ENCODE measurements at places on chromosomes 7 and 10.
A peak's percentile ranks its signal among the peaks of the same experiment; 100 is the strongest.

- H3K27me3 ChIP-seq, result peaks cover 81% of the 10 kb centered on the region
- DNase-seq, result no peak
- no peaks in the 10 kb centered on the region for H3K36me3 ChIP-seq
- H3K4me3 ChIP-seq, result no peak overlapping the region
These were observed 34.8 kb upstream of the JAKMIP3 start for GRCh38 chr10:132030898-132031463.

GRCh38 chr7:54541669-54542625 lies at the start of gene VSTM2A:
Gene VSTM2A (plus strand): TSS chr7:54542375. CDS start chr7:54542731, 356 bp downstream.
- H3K4me1 ChIP-seq, result peaks cover 15% of the 10 kb centered on the region
- H3K27ac ChIP-seq, result no peak within 1 kb of the TSS
- H3K4me3 ChIP-seq, result no peak within 1 kb of the TSS
- H3K36me3 ChIP-seq, result no peaks in the 10 kb centered on the region
- peaks cover 60% of the 10 kb centered on the region for H3K27me3 ChIP-seq

DNA sequence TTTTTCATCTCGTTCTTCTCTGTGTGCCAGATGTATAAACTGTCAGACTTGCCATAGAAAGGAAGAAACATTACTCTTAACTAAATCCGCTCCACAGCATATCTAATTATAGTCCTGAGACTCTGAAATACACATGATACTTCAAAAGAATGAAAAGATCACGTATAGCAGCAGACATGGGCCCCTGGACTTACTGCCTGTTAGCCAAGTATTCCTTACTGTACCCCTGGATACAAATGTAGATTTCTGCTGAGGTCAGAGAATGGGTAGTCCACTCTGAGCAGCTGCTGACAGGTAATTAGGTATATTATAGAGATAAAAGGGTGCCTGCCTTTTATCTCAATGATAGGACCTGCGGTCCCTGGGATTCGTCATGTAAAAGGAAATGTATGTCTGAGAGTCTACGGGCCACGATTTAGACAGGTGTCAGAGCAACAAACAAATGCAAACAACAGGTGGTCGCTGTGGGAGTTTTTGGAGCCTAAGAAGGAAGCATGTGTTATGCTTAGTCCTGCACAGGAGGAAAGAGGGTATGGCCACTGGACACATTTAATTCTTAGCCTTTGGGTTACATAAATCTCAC lies 69.4 kb downstream of the VOPP1 start:
- peaks cover 10% of the 10 kb centered on the region for H3K4me1 ChIP-seq
- no peaks in the 10 kb centered on the region for H3K27me3 ChIP-seq
- no peak overlapping the region for H3K4me3 ChIP-seq
- H3K36me3 ChIP-seq, result peaks cover 28% of the 10 kb centered on the region
- no peak overlapping the region for H3K27ac ChIP-seq

- DNase-seq, result peak; percentile 41
- H3K27me3 ChIP-seq, result peaks cover 21% of the 10 kb centered on the region
- H3K4me3 ChIP-seq, result no peak overlapping the region
These were observed 33.2 kb downstream of the C7orf33 start for GRCh38 chr7:148623586-148624282.

- H3K4me3 ChIP-seq, result no peak overlapping the region
- H3K36me3 ChIP-seq, result no peaks in the 10 kb centered on the region
- H3K4me1 ChIP-seq, result no peaks in the 10 kb centered on the region
- H3K27ac ChIP-seq, result no peak overlapping the region
- DNase-seq, result no peak
- no peaks in the 10 kb centered on the region for H3K27me3 ChIP-seq
These were observed 48.5 kb upstream of the SHTN1 start for GRCh38 chr10:117053482-117053881.

DNA sequence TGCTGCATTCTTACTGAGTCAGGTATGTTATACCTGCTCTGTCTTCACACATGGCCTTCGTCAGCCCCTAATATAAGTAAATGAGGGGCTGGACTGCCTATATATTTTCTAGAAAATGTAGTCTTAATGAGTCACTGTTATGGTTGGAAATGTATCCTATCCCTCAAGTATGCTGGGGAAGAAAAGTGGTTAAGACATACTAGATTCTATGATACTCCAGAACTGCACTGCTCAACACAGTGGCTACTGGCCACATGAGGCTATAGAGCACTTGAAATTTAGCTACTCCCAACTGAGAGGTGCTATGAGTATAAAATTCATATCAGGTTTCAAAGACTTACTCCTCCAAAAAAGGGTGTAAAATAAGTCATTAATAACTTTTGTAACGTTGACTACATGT lies 104.3 kb upstream of the STEAP1B start:
- no peaks in the 10 kb centered on the region for H3K27me3 ChIP-seq
- no peak overlapping the region for H3K4me3 ChIP-seq
- peaks cover 4% of the 10 kb centered on the region for H3K4me1 ChIP-seq
- no peak overlapping the region for H3K27ac ChIP-seq
- DNase-seq, result no peak

DNA sequence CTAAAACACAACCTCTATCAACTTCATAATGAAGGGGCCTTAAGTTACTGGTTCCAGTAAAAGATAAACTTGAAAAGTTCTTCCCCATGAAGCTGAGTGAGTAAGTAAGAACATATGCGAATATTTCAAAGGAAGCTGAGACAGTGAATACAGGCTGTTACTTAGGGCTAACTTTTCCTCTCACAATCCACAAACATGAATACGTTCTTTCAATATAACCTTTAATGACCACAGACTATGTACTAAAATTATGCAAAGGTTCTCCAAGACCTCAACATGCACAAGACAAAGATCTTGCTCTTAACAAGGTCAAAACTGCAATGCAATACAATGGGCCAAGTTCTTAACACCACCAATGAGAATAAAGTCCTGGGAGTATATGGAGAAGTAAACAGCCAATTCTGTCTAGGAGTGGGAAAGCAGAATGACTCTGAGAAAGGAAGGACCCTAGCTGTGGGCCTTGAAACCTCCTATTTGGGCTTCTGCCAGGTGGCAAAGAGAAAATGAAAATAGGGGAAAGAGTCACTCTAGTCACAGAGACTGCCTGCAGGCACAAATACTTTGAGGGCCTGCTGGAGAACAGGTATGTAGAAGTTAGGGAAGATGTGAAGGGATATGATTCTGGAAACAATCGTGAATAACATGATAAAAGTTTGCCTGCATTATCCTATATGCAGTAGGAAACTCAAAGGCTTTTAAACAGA lies 43.7 kb downstream of the OSBPL3 start:
- peaks cover 5% of the 10 kb centered on the region for H3K4me1 ChIP-seq
- DNase-seq, result peak; percentile 46
- peaks cover 3% of the 10 kb centered on the region for H3K36me3 ChIP-seq
- H3K27ac ChIP-seq, result no peak overlapping the region
- H3K27me3 ChIP-seq, result no peaks in the 10 kb centered on the region
- H3K4me3 ChIP-seq, result no peak overlapping the region

GRCh38 chr7:157496416-157497275 lies 159.8 kb downstream of the DNAJB6 start:
- no peaks in the 10 kb centered on the region for H3K27me3 ChIP-seq
- H3K27ac ChIP-seq, result no peak overlapping the region
- no peaks in the 10 kb centered on the region for H3K36me3 ChIP-seq
- peaks cover 1% of the 10 kb centered on the region for H3K4me1 ChIP-seq
- no peak overlapping the region for H3K4me3 ChIP-seq

DNA sequence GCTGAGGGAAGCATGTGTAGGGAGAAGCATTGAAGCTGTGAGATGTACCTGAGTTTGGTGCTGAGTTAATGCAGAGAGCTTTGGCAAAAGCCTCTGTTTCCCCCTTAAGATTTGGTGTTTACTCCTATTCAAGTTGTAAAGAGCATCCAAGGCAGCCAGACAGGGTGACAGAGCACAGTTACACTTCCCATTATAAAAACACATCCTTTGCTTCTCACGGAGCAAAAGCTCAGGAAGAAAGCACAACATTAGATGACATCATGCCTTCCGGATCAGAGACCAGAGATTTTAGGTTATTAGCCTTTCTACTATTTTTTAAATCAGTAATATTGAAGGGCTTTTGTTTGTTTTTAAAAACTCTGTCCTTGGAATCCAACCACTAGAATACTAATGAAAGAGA lies 182.9 kb downstream of the DOCK4 start:
- DNase-seq, result peak; percentile 33
- H3K4me3 ChIP-seq, result no peak overlapping the region
- no peaks in the 10 kb centered on the region for H3K27me3 ChIP-seq
- peaks cover 3% of the 10 kb centered on the region for H3K4me1 ChIP-seq
- no peaks in the 10 kb centered on the region for H3K36me3 ChIP-seq
- H3K27ac ChIP-seq, result peak overlapping the region; percentile 19

DNA sequence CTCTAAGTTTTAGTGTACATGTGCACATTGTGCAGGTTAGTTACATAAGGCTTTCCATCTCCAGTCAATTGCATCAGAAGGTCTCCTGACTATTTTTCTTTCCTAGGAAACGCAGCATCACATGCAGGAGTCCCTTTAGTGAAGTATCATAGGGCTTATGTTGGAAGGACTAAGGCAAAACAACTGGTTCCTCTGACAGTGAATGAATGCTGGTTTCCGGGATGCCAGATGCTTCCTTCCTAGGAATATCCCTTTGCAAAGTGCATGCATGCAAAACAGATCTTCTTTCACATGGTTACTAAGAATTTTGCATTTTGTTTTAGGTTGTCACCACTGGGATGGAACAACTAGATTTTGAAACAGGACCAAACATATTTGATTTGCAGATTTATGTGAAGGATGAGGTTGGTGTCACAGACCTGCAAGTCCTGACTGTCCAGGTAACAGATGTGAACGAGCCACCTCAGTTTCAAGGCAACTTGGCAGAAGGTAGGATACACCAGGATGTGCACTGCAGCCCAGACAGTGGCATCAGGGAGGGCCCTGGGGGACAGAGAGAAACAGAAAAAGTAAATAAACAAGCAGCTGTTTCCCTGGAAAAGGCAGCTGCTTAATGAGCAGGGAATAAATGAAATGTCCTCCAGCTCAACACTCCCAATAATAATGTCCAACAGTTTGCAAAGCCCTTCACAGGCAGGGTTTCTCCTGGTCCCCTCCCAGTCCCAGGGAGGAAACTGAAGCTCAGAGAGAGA lies 17.8 kb downstream of the CDHR3 start:
- H3K27ac ChIP-seq, result no peak overlapping the region
- no peak overlapping the region for H3K4me3 ChIP-seq
- H3K36me3 ChIP-seq, result peaks cover 8% of the 10 kb centered on the region
- no peaks in the 10 kb centered on the region for H3K27me3 ChIP-seq

- no peak for DNase-seq
- H3K4me3 ChIP-seq, result no peak overlapping the region
- H3K4me1 ChIP-seq, result no peaks in the 10 kb centered on the region
- H3K27ac ChIP-seq, result no peak overlapping the region
- no peaks in the 10 kb centered on the region for H3K36me3 ChIP-seq
- no peaks in the 10 kb centered on the region for H3K27me3 ChIP-seq
These were observed 176.7 kb downstream of the GPAM start for GRCh38 chr10:112006831-112007230.

DNA sequence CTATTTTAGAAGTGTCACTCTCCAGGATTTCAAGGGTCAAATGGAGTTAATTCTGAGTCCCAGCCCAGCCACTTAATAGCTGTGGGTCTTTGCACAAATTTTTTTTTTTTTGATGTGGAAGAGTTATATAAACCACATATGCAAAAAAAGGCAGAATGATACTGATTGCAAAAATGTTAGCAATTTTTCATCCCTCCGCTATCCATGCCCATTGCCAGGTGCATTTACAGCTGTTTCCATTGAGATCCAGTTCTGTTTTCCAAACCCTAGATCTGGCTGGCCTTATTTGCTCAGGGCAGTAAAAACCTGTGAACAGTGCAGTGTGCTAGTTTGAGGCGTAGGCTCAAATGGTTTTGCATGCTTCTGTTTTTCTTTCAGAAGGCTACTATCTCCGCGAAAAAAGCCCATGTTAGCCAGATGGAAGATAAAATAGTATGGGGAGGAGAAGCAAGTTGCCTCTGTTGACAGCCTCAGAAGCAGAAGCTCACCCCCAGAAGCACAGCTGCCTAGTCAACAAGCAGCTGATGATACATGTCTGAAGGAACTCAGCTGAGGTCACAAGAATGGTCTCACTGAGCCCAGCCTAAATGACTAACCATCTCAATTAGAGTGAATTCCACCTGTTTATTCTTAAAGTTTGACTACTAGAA lies 997 bp upstream of the ZNF138 start:
- H3K4me1 ChIP-seq, result no peaks in the 10 kb centered on the region
- DNase-seq, result no peak
- H3K4me3 ChIP-seq, result no peak overlapping the region
- peaks cover 3% of the 10 kb centered on the region for H3K36me3 ChIP-seq

DNA sequence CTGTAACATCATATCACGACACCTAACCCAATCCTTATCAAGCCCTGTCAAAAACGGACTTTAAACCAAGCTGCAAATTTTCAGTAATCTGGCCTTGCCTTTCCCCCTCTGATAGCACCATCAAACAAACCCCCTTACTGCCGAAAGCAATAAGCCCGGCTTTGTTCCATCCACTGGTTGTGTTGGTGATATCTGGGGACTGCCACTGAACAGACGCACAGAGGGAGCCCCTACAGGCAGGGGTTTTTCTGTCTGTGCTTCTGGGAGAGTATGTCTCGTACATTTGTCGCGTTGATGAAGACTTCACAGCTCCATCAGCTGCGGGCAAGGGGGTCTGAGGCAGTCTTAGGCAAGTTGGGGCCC lies 550 bp upstream of the PLAU start:
- peaks cover 29% of the 10 kb centered on the region for H3K36me3 ChIP-seq
- H3K4me3 ChIP-seq, result peak overlapping the region; percentile 90
- no peaks in the 10 kb centered on the region for H3K27me3 ChIP-seq
- peak; percentile 82 for DNase-seq

DNA sequence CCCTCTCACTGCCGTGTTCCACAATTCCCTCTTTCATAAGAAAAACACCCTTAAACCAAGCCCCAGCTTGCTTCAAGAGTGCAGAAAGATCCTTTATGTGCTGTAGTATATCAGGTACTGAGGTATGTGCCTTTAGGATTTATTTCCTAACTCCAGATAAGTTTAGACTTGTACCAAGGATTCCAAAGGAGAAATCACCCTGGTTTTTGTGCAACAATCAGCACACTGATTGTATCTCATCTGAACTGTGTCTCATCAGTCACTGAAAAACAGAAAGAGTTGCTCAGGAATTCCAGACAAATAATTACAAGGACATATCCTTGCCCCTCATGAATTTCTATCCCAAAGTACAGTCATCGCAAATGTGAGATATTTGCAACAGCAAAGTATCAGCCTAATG lies 77.2 kb upstream of the PTPRZ1 start:
- no peak overlapping the region for H3K27ac ChIP-seq
- no peak overlapping the region for H3K4me3 ChIP-seq
- H3K4me1 ChIP-seq, result no peaks in the 10 kb centered on the region

DNA sequence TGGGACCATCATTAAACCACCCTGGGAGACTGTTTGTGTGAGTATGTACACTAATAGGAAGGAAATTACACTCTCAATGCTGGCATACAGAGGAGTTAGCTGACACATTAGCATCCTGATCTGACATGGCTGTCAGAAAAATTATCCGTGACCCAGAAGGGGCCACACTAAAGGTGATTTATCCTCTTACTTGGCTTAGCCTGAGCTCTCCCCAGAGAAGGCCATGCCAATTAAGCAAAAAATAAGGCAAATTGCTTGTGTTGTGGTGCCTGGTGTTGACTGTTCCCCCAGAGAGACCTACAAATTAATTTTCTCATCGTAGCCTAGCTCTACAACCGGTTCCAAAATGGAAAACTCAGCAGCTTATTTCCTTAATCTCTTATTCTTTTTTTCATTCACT lies 992.3 kb downstream of the KCNMA1 start:
- H3K27me3 ChIP-seq, result no peaks in the 10 kb centered on the region
- H3K27ac ChIP-seq, result no peak overlapping the region
